ENCODE measurements at places on chromosomes 16 and 17.

- no peak for DNase-seq
Measured at GRCh38 chr17:4678448-4679026, 25.4 kb downstream of the PELP1 start.

GRCh38 chr16:64206862-64207261, 915.0 kb downstream of the CDH11 start:
- DNase-seq, result no peak

GRCh38 chr16:48612611-48613010, 2.6 kb upstream of the N4BP1 start:
- no peak for DNase-seq

- DNase-seq, result no peak
Measured at GRCh38 chr17:36814958-36815357, 122.3 kb upstream of the LHX1 start.

GRCh38 chr17:49850772-49851386, 3.0 kb upstream of the TAC4 start:
- no peak for DNase-seq

DNA sequence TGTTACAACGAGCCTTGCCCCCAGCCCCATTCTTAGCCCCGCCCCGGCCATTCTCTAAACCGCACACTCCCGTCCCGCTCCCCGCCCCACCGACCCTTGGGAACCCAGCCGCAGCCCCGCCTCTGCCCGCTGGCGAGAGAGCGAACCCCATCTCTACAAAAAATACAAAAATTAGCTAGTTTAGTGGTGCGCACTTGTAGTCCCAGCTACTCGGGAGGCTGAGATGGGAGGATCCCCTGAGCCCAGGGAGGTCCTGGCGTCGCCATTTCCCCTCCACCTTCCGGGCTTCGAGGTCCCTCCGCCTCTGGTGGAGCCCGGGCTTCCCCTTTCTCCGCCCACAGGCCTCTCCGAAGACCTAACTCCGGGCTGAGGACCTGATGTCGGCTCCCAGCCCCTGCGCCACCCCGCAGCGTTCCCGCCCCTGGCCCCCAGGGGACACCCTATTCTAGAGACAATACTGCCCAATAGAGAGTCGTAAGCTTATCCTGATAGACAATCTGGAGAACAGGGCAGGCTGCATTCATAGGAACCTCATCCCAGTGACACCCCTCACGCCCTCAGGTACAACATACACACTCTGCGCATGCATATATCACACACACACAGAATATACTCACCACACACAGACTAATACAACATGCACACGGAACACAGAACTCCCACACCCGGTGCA, 480 bp upstream of the PROCA1 start:
- DNase-seq, result no peak

GRCh38 chr17:50660887-50661345, 26.2 kb downstream of the ABCC3 start:
- DNase-seq, result no peak

GRCh38 chr17:79933863-79934652, 94.8 kb upstream of the CBX4 start:
- no peak for DNase-seq

GRCh38 chr17:9498490-9498889, 77.1 kb downstream of the STX8 start:
- no peak for DNase-seq

GRCh38 chr16:30723725-30724355, 24.4 kb upstream of the PHKG2 start:
- DNase-seq, result no peak

DNA sequence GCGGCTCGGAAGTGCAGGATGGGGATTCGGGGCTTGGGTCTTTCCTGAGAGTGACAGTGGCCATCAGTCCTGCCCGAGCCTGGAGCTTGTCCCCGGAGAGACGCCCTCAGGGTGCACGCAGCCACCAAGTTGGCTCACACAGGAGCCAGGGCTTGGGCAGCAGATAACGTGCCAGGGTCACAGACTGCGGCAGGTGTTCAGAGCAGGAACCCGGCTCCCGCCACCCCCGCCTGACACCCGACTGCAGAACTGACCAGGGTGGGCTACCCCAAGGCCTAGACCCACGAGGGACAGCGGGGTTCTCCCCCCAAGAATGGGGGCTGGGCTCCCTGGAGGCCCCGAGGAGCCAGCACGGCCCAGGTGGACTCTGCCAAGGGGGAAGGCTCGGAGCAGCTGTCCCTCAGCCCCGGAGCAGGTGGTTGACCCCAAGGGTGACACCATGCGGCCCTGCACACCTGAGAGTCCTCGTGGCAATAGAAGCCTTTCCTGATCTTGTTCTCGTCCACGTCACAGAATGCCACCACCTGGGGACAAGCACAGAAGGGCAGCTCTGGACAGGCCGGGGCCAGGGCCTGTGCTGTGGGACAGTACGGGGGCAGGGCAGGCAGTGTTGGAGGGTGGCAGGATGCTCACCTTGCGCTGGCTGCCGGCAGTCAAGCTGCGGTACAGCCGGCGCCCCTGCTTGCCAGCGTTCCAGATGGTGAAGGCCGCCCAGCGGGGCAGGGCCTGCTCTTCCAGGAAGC, 117.1 kb upstream of the ZNF750 start:
- no peak for DNase-seq

- no peak for DNase-seq
Measured at GRCh38 chr17:39894681-39895376, 23.6 kb downstream of the GSDMB start.

GRCh38 chr16:57430955-57431354, 16.2 kb downstream of the CIAPIN1 start:
- no peak for DNase-seq

GRCh38 chr16:77905374-77905920, 116.9 kb upstream of the CLEC3A start:
- no peak for DNase-seq
